ENCODE measurements at places on chromosomes 7 and 10.

- DNase-seq = peak; percentile 99
Observed at GRCh38 chr7:37832194-37832593, 16.2 kb upstream of the NME8 start.

- peak; percentile 22 for DNase-seq
Observed at GRCh38 chr7:16929146-16929762, 47.5 kb upstream of the AGR3 start.

- DNase-seq = peak; percentile 9
Observed at GRCh38 chr7:24227603-24228359, 56.2 kb upstream of the NPY start.

GRCh38 chr7:31487476-31487875 is 26.4 kb upstream of the ITPRID1 start:
- no peak for DNase-seq

DNA sequence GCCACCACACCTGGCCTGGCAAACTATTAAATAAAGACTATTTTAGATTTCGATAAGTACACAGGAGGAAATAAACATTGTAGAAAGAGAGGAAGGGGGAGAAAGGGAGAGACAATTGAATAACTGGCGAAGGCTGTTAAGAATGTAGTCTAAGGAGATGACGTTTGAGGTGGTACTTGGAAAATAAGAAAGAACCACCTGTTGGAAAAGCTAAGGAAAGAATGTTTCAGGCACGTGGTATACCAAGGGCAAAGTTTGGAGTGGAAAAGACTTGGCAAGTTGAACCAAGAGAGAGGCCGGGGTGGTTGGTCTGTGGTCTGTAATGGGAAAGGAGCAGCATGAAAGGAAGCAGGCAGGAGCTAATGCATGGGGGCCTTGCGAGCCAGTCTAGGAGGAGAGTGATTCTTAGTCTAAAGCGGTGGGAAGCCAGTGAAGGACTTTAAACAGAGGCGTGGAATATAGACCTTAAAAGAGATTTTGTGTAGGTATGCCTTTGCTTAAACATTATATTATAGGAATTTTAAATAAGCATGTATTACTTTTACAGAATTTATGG is 9.4 kb downstream of the ING3 start:
- no peak for DNase-seq

GRCh38 chr10:24000271-24000813 is 208.6 kb upstream of the KIAA1217 start:
- no peak for DNase-seq

DNA sequence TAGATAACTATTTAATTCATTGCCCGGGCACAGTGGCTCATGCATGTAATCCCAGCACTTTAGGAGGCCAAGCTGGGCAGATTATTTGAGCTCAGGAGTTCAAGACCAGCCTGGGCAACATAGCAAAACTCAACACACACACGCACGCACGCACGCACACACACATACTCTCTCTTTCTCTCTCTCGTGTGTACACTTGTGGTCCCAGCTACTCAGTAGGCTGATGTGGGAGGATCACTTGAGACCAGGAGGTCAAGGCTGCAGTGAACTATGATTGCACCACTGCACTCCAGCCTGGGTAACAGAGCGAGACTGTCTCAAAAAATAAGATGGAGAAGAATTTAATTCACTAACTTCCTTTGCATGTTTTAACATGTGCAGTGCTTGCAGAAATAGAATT is 38.1 kb downstream of the PTPN12 start:
- no peak for DNase-seq

DNA sequence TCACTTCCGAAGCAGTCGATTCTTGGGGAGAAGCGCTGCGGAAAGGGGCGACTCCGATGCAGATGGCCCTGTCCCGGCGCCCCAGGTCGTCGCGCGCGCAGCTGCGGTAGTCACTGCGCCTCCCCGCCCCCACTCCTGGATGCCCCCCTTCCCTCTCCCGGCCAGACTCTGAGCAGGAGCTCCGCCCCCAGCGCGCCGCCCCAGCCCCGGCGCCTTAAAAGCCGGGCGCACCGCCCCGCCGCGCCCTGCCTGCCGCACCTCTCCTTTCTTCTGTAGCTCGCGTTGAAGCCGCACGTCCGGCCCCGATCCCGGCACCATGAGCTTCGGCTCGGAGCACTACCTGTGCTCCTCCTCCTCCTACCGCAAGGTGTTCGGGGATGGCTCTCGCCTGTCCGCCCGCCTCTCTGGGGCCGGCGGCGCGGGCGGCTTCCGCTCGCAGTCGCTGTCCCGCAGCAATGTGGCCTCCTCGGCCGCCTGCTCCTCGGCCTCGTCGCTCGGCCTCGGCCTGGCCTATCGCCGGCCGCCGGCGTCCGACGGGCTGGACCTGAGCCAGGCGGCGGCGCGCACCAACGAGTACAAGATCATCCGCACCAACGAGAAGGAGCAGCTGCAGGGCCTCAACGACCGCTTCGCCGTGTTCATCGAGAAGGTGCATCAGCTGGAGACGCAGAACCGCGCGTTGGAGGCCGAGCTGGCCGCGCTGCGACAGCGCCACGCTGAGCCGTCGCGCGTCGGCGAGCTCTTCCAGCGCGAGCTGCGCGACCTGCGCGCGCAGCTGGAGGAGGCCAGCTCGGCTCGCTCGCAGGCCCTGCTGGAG is at the start of gene INA:
TSS of gene INA (plus strand) at position 243 of the 817 bp plus-strand sequence. CDS start at position 317, 74 bp downstream.
- peak; percentile 40 for DNase-seq

GRCh38 chr10:767794-768193 is 78.3 kb upstream of the DIP2C start:
- no peak for DNase-seq

GRCh38 chr10:23120001-23120934 is 24.9 kb downstream of the MSRB2 start:
- DNase-seq = no peak

DNA sequence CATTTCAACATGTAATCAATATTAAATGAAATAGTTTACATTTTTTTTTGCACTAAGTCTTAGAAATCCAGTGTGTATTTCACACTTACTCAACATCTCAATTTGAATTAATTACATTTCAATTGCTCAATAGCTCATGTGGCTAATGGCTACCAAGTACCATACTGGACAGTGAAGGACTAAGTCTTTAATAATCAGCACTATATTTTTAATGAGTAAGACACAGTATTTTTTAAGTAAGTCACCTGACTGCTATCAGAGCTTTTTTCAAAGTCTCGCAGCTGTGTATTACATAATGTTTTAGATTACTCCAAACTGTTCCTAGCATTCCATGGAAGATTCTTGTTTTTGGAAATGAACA is 19.6 kb downstream of the WASL start:
- DNase-seq = no peak

GRCh38 chr7:28217143-28217542 is 36.5 kb upstream of the JAZF1 start:
- no peak for DNase-seq

- DNase-seq = no peak
Observed at GRCh38 chr10:63752318-63752717, 231.1 kb downstream of the REEP3 start.

DNA sequence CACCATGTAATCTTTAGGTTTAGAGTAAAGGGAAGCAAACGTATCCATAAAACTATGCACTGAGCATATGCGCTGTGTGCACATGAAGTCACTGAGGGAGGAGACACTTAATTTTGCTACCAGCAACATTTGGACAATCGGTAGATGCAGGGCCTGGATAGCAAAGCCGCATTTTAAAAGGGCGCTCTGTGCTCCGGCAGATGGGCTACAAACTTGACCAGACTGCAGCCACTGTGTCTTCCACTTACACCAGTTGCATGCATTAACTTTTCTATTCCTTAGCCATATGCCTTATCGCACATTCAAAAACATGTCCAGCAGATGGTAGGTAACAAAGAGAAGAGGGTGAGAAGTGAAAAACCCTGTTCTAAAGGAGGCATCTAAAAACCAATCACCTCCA is 18.3 kb downstream of the FAM171A1 start:
- DNase-seq = no peak

GRCh38 chr10:72316748-72317435 is 37.8 kb downstream of the DNAJB12 start:
- DNase-seq = peak; percentile 92

DNA sequence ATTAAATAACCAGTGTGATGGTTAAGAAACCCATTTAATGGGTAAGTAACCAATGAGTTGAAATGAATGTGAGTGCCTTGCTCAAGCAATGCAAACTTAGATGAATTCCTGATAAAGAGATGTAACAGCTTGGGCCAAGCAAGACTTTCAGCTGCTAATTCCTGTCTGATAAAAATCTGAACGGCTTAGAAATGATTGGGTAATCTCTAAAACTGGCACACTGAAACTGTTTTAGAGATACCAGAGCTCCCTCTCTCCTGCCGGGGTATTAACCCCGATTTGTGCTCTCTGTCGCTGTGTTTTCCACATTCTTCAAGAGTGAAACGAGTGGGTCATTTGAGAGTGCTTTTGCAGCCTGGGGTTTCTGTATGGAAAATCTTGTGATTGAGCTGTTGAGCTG is 534.9 kb upstream of the GALNT17 start:
- no peak for DNase-seq

- DNase-seq = no peak
Observed at GRCh38 chr10:7417807-7418206, 7.0 kb upstream of the SFMBT2 start.

DNA sequence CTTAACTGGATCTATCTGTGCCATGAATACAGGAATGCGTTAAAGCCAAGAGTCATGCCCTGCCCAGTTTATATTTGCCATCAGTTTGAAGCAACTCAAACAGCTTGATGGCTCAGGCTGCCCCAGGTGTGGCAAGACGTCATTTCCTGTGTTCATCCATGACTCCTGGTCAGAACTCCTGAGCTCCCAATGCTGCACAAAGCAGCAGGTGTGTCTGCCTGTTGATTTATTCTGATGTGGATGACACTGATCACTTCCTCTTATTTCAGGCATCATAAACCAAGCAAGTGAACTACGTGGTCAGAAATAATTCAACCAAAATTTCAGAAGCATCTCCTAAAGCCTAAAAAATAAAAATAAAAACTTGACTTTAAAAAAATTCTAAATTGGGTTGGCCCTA is 68.5 kb downstream of the EZH2 start:
- no peak for DNase-seq

- no peak for DNase-seq
Observed at GRCh38 chr10:47050618-47051455, 139.6 kb downstream of the PTPN20 start.

DNA sequence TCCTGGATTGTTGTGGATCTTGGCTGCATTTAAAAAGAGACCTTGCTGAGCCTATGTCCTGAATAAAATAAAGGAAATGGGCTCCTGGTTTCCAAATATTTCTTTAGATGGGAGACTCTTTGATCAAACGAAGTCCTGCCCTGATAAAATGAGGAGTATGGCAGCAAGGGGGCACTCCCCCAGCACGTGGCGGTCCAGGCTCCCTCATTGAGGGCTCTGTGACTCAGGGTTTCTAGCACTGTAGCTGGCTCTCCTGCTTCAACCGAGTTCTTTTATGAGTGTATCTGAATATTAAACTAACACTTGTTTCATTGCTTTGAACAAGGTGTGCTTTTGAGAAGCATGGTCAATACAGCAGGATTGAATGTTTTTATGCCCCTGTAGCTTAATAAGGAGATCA is 114.2 kb downstream of the AVL9 start:
- no peak for DNase-seq

GRCh38 chr7:129670656-129671055 is 59.1 kb downstream of the NRF1 start:
- DNase-seq = peak; percentile 71

- no peak for DNase-seq
Observed at GRCh38 chr7:84705079-84705478, 481.8 kb downstream of the SEMA3D start.
